ENCODE measurements at places on chromosomes 13 and 19.

DNA sequence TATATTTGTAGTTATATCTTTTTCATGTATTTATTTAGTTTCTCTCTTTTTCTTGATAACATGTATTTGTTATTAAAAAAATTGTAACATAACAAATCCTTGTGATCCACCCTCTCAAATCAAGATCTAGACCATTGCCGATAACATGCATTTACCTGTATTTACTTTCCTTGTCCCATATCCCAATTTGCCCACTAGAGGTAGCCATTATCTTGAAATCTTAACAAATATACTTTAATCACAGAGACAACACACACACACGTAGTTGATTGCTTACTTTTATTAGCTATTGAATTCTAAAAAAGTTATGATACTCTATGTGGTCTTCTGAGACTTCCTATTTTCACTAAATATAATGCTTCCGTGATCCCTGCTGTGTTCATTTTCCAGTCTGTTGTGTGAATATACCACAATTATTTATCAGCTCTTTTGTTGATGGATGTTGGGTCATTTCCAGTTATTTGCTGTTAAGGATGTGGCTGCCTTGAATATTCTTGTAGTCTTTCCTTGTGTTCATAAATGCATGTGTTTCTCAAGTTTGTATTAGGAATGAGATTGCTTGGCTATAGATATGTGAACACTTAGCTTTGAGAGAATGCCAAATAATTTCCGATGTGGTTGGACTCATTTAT is 31.3 kb upstream of the ZMYM2 start:
- DNase-seq, result no peak

DNA sequence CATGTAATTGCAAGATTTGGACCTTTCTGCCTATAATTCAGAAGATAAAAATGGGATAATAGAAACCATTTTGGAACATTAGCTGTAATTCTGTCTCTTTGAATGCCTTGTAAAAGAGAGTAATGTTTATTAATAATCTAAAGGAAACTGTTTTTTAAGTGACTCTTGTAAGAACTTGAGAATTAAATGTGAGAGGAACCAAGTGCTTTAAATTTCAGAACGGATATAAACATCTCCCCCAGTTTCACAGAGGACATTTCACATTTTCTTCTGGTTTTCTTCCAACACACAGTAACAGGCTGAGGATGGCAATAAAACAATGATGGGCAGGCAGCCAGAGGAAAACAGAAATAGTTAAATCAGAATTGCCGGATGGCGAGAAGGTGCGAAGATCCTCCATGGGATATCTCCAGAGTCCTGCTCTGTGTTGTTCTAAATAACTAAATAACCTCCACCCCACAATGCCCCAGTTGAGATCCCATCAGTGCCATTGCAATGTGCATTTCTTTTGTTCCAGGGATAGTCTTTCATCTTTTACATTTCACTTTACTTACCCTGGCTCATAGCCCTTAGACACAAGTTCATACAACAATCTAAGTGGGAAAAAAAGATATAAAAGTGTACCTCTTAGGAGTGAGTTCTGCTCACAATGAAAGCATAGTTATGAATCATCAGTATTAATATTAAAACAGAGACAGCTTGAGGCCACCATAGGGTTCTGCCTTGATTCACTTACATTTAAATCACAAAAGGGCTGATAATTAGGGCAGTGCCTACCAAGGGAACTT is 73.3 kb downstream of the TNFRSF19 start:
- no peak for DNase-seq

GRCh38 chr19:5814123-5814851 is 9.4 kb downstream of the NRTN start:
- DNase-seq, result no peak

- no peak for DNase-seq
These were observed 6.5 kb upstream of the CCL25 start for GRCh38 chr19:8045872-8046568.

- DNase-seq, result no peak
These were observed 425.1 kb downstream of the EFNB2 start for GRCh38 chr13:106110241-106110855.

DNA sequence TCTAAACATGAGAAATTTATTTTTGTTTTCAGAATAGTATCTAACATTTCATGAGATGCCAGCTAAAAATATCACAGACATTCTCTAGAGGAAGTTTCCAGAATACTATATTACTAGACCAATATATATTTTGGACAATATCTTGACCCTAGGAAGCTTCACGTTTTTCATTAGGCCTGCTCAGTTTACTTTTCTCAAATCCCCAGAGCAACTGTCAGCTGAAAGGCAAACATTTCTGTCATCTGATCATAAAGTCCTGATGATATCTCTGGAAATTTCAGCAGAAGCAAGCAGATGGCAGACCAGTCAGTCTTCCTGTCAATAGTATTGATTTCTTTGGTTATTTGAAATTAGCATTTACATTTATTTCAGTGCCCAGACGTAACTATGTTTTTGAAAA is 4.0 kb downstream of the POSTN start:
- no peak for DNase-seq

GRCh38 chr19:11541238-11541637 is 2.6 kb downstream of the CNN1 start:
- DNase-seq, result no peak

- no peak for DNase-seq
These were observed 9.7 kb downstream of the LPAR6 start for GRCh38 chr13:48403151-48403631.

GRCh38 chr13:65401315-65401714 is 1828.8 kb downstream of the PCDH9 start:
- DNase-seq, result no peak

DNA sequence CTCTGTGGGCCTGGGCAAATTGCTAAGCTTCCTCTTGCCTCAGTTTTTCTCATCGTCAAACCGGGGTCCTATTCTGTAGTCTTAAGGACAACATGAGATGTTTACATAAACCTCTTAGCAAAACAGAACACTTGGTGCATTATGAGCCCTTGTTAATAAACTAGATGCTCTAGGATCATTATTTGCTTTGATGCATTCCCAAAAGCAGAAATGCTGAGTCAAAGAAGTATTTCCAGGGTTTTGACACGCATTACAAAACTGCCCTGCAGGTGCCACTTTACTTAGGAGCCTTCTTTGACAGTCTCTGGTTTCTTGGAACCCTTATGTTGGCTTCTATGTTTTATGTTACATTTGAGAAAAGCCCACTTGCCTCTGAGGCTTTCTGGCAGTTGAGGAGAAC is 12.1 kb downstream of the AKAP11 start:
- DNase-seq, result no peak

DNA sequence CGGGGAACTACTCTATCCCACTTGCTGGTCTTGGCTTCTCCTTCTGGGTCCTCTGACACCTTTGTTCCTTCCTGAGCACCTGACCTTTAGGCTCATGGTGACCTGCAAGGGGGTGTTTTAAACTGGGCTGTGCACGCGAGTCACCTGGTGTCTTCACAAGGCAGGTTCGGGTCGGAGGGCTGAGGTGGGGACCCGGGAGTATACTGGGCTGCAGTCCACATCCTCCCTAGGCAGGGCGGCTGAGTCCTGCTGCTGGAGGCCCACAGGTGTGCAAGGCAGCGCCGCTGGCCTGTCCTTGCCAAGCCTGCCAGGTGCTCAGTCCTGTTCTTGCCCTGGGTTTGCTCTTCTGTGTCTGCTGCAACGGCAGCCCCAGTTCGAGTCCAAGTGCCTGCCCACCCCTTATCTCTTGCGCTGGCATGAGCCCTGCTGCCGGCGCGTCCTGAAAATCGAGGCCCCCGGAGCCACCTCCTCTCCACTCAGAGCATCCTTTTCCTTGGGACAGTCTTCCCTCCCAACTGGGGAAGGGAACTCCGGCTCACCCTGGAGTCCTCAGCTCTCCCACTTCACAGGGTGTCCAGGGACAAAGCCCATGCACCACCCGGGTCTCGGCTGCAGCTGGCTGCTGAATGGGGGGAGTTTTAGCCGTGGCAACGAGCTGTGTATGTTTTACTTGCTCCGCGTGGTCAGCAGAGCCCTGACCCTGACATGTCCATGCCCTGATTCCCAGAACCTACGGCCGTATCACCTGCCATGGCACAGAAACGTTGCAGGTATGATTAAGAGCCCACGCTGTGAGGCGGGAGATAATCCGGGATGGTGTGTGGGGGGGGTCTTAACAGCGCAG is 193.5 kb downstream of the TEX29 start:
- no peak for DNase-seq

GRCh38 chr19:17581211-17581874 is 25.9 kb downstream of the COLGALT1 start:
- no peak for DNase-seq

DNA sequence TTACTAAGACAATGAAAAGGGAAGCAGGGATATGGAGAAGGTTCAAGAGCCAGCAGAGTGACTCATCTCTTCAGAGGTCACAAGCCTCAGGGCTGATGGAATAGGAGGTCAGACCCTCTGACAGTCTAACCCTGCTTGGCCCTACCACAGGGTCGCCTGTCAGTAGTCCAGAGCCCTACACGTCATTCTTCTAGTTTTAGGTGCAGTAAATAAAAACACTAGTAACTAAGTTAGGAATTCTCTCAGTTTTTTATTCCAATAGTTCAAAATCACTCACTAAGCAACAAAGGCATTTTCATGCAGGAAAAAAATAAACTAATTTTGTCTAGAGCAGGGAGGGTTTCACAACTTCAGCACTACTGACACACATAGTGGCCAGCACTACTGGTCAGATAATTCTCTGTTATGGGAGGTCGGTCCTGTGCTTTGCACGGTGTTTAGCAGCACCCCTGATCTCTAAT is 27.2 kb downstream of the FOXO1 start:
- no peak for DNase-seq

DNA sequence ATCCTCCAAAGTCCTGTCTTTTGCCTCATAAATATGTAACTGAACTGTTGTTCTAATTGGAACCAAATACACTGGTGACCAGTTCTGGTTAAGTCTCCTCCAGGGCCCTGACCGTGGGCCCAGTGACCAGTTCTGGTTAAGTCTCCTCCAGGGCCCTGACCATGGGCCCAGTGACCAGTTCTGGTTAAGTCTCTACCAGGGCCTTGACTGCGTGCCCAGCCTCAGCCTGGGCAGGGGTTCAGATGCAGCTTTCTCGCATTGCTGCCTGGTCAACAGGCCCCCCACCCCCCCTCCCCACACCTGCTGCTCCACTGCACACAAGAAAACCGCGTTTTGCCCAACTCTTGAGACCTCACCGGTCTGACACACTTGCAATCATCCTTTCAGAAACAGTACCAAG is 3.8 kb upstream of the GRTP1 start:
- no peak for DNase-seq

- no peak for DNase-seq
These were observed 42.7 kb upstream of the VSTM2B start for GRCh38 chr19:29482855-29483640.

GRCh38 chr19:50512112-50512998 is 1.4 kb downstream of the ASPDH start:
- no peak for DNase-seq

GRCh38 chr19:18995804-18996241 is 37.5 kb downstream of the SUGP2 start:
- peak; percentile 86 for DNase-seq

GRCh38 chr13:32581177-32581786 is 5.0 kb upstream of the PDS5B start:
- DNase-seq, result peak; percentile 7

DNA sequence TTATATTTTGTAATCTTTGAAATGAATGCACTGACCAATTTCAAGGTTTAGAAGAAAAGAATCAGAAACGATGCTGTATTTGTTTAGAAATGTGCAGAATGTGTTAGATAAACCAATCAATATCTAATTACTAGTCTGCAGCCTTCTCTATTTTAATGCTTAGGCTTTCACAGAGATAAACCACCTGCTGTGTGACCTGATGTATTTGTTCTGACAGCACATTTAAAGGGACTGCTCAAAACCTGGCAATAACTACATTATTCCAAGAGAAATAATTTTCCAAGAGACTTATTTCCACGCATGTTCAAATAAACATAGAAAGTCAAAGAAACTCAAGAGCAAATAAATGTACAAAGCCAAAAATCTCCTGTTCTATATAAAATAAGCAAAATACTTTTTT is 641.6 kb upstream of the PCDH20 start:
- no peak for DNase-seq

DNA sequence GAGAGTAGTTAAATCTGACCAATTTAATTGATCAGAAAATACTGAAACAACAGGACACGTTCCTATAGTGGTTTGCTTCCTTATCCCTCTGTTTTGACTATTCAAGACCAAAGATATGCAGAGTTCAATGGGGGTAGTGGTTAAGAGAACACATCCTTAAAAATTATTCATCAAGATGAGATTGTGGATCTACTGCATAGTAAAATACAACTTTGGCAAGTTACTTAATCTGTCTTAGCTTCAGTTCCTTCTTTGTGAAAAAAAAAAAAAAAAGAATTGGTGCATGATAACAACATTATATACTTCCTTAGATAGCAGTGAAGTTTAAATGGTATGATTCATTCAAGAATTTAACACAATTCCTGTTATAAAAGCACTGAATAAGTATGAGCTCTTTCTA is 552.1 kb downstream of the DCT start:
- no peak for DNase-seq

- no peak for DNase-seq
These were observed 614.5 kb downstream of the TBC1D4 start for GRCh38 chr13:74867460-74867859.

- DNase-seq, result no peak
These were observed 807.5 kb upstream of the SLC10A2 start for GRCh38 chr13:103873725-103874124.

- no peak for DNase-seq
These were observed 23.3 kb downstream of the SERP2 start for GRCh38 chr13:44396701-44397580.

DNA sequence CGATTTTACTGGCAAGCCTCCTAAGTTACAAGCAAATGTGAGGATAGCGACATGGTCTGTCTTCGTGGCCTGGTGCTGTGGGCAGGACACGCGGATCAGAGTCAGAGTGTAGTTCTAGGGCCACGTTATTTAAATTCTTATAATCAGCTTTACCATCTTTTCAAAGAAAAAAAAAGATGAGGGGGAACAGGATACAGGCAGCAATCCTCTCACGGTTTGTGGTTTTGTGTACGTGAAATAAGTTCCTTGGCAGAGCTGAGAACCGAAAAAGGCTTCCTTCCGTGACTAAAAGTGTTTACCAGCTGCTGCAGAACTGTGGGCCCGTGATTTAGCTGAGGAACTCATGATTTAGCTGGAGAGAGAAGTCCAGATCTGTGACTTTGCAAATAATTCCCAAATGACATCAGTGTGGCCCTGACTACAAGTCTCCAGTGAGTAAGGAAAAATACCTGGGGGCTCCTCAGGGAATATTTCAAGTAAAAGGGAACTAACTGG is 27.2 kb downstream of the RCBTB2 start:
- DNase-seq, result no peak

GRCh38 chr19:21256722-21257121 is 72.5 kb downstream of the ZNF708 start:
- no peak for DNase-seq

DNA sequence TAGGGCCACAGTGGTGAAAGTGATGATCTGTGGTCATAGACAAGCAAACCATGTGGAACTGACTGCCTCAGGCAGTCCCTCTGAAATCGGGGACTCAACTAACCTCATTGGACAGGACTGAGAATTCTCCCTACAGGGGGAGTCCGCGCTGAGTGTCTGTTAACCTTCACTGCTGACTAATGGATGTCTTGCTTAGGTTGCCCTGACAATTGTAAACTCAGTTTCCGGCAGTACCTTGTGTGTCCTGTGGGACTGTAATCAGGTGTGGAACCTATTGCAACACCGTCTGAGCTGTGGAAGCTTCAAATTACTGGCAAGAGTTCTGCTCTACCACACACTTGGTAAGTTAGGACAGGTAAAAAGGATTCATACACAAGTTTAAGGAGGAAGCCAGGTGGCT is 21.8 kb downstream of the ZNF77 start:
- no peak for DNase-seq

GRCh38 chr13:47917022-47917574 is 84.0 kb downstream of the SUCLA2 start:
- DNase-seq, result no peak

GRCh38 chr19:17385878-17386611 is 8.0 kb downstream of the CCDC194 start:
- DNase-seq, result no peak

Measured in putamen (tissue), 1 donor.